Activated CD4-positive, alpha-beta memory T cell treated with anti-CD3 and anti-CD28 coated beads for 36 hours (primary cell): ENCODE measurements at places on chromosomes 4 and X.

DNA sequence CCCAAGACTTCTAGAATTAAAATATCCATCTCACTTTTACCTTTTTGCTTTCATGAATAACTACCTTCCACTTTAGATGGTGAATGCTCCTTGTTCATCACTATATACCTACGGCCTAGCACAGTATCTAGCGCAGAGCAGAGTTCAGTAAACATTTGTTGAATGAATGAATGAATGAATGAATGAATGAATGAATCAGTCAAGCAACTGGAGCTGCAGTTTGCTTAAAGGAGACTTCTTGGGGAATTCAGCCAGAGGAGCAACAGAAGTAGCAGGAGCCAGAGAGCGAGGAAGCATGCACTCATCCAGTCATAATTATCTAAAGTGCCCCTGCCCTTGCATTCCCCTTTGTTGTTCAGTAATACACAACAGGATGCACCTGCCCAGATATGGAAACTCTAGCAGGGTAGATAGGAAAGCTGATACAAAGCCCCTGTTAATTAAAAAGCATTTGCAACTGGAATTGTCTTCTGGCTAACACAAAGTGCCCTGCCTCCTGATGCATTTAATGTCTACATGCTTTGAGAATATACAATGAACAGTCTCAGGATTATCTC is 103.0 kb upstream of the MBNL3 start:
- H3K27ac ChIP-seq, result no peak overlapping the region
- H3K4me1 ChIP-seq, result no peaks in the 10 kb centered on the region
- DNase-seq, result no peak
- H3K36me3 ChIP-seq, result no peaks in the 10 kb centered on the region
- H3K4me3 ChIP-seq, result no peak overlapping the region
- no peaks in the 10 kb centered on the region for H3K27me3 ChIP-seq

DNA sequence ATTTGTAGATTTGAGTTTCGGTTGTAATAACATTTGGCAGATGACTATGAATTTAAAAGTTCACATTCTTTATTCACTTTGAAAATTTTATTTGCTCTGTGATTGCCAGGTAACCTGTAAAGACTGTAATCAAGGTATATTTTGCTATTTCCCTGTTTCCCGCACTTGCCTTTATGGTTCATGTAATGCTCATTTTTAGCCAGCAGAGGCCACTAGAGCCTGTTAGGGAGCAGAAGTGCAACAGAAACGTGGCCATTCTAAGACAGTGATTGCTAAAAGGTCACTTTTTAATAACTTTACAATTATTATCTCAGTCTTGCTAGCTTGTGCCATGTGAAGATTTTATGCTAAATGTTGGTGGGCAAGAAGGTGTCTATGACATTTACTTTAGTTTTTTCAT is 12.4 kb downstream of the YIPF6 start:
- H3K4me1 ChIP-seq, result peaks cover 26% of the 10 kb centered on the region
- no peak for DNase-seq
- peaks cover 19% of the 10 kb centered on the region for H3K36me3 ChIP-seq

DNA sequence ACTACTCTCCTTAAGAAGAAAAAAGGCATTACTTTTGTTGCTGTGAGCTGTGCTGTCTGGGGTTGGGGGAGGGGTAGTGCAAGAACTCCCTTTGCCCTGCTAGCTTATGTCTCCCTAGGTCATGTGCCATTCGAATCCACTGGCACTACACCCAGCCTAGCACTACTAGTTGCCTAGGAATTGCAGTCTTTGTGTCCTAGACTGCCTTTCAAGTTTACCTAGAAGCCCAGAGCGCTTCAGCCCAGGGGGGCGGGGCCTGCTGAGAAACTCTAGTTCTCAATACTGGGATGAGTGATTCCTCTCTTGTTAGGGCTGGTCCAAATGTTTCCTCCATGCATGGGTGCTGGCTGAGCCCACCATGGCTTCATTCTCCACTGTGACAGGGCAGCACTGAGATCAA is 1011.5 kb downstream of the PCDH19 start:
- no peaks in the 10 kb centered on the region for H3K36me3 ChIP-seq
- no peak overlapping the region for H3K4me3 ChIP-seq
- H3K4me1 ChIP-seq, result no peaks in the 10 kb centered on the region
- H3K27ac ChIP-seq, result no peak overlapping the region

GRCh38 chrX:968148-968965 is 244.1 kb downstream of the CRLF2 start:
- peaks cover 6% of the 10 kb centered on the region for H3K4me1 ChIP-seq
- H3K27ac ChIP-seq, result no peak overlapping the region
- no peak for DNase-seq
- H3K4me3 ChIP-seq, result no peak overlapping the region
- H3K36me3 ChIP-seq, result no peaks in the 10 kb centered on the region

DNA sequence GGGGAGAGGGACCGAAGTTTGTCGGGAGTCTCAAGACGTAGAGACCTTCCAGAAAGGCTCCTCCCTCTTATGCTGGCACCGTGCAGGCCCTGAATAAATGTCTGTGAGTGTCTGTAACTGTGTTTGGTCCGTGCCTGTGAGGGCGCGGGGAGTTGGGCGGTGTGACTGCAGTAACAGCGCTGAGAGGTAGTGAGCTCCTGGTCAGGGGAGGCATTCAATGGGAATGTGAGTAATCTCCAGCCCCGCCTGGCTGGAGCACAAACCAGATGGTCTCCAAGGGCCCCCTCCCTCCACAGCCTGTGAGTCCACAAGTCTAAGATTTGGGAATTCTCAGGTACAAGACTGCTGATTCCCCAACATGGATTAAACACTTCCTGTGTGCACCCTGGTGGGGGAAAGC is 100.0 kb downstream of the HMX1 start:
- no peaks in the 10 kb centered on the region for H3K4me1 ChIP-seq
- H3K27ac ChIP-seq, result no peak overlapping the region
- no peak overlapping the region for H3K4me3 ChIP-seq
- no peaks in the 10 kb centered on the region for H3K36me3 ChIP-seq

GRCh38 chrX:65999029-65999562 is 40.8 kb downstream of the VSIG4 start:
- no peaks in the 10 kb centered on the region for H3K27me3 ChIP-seq
- H3K4me3 ChIP-seq, result no peak overlapping the region
- peaks cover 49% of the 10 kb centered on the region for H3K4me1 ChIP-seq
- DNase-seq, result no peak

- H3K4me1 ChIP-seq, result peaks cover 2% of the 10 kb centered on the region
- no peak overlapping the region for H3K4me3 ChIP-seq
- H3K27me3 ChIP-seq, result peaks cover 2% of the 10 kb centered on the region
- no peak overlapping the region for H3K27ac ChIP-seq
- DNase-seq, result no peak
- H3K36me3 ChIP-seq, result no peaks in the 10 kb centered on the region
Measured at GRCh38 chr4:78766650-78767049, 9.5 kb upstream of the BMP2K start.
